ENCODE measurements at places on chromosomes 6 and 20.

- no peak for DNase-seq
These were observed 48.0 kb downstream of the VAPB start for GRCh38 chr20:58436868-58437645.

GRCh38 chr6:107847844-107848802, 24.0 kb upstream of the SCML4 start:
- DNase-seq, result peak; percentile 59

DNA sequence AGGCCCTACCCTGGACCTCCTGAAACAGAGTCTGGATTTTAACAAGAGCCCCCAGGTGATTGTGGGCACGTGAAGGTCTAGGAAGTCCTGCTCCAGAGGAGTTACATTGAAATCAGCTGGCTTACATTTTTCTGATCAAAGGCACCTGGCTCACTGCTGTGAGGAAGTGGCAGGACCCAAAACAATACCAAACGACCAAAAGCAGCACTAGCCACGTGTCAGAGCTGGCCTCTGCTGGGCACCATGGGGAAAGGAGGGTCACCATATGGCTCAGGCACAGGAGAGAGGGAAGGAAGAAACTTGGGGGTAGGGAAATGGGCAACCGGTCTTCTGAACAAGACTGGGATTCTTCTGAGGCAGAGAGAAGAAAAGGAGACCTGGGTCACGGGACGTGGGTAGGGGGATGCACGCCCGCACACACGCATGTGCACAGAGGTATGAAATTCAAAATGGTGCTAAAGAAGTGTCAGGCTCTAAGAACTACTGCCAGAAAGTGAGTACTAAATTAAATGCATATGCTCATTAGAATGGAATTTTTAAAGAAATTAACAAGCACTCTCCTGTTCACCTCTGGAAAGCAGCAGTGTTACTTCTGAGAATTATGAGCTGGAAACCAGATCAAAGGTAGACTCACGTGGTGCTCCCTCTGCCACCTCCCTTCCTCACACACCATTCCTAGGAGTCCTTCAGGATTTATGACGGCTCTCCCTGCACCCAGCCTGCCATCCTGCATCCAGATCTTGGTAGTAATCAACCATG, 113.6 kb downstream of the TRERF1 start:
- DNase-seq, result no peak

- DNase-seq, result no peak
These were observed 5.0 kb downstream of the CPXM1 start for GRCh38 chr20:2795451-2795850.

DNA sequence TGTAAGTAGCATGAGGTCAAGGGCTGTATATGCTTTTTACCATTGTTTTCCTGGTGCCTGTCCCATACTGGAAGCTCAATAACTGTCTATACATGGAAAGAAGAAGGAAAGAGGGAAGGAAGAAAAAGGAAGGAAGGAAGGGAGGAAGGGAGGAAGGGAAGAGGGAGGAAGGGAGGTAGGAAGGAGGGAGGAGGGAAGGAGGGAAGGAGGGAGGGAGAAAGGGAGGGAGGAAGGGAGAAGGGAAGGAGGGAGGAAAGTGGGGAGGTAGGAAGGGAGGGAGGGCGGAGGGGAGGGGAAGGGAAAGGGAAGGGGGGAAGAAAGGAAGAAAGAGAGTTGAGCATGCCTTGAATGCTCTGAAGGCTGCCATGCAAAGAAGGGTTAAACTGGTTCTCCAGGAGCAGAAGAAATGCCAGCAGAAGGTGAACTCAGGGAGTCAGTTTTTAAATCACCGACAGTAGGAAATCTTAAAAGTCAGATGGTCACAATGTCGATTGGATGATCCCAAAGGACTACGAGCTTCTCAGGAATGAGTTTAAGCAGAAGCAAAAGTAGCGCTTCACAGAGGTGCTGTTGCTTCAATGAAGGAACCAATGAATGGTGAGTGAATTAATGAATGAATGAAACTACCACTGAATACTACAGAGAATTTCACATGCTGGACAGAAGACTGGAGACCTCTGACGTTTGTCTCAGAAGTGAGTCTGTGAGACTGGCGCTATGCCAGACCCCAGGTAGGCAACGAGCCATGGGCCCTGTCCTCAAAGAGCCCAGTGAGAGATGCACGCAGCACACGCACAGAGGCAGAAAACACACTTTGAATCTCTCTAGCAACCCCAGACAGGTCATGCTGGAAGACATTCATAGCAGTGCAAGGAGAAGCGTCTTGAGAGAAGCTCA, 117.6 kb downstream of the MRPL14 start:
- no peak for DNase-seq

- no peak for DNase-seq
These were observed 123.8 kb upstream of the NAA20 start for GRCh38 chr20:19893356-19893755.

- no peak for DNase-seq
These were observed 3.0 kb downstream of the DNPH1 start for GRCh38 chr6:43226192-43226851.

DNA sequence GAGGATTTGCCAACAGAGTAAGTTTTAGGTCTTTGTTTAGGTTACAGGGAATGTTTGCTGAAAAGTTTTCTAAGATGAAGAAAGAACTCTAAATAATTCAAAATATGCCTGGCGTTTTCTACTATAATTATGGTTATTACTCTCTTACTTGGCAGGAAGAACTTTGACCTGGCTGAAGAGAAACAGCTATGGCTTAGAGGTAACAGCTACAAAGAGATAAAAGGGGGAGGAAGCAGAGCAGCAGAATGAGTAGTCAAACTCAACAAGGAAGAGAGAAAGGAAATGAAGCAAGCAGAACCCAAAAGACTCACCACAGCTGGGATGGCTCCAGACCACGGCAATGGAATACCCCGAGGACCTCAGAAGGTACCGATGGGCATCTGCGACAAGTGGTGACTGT, 95.6 kb downstream of the KIF16B start:
- DNase-seq, result no peak

- no peak for DNase-seq
These were observed 24.7 kb downstream of the WDR27 start for GRCh38 chr6:169677096-169677495.

DNA sequence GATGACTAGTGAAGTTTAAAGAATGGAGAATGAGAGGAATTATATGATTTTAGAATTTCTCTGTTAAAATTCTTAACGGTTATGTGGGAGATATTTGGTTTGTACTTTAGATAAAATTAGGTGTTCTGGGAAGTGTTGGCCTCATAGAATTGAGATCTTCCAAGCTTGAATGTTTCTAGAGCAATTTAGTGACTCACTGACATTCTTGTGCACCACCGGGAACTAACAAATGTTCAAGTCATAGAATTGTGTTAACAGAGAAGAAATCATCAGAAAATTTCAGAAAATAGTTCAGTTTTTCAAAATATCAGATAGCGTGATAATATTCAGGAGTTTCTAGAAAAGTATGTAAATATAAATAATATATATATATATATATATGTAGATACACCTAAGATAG, 67.9 kb upstream of the BMP5 start:
- DNase-seq, result no peak

DNA sequence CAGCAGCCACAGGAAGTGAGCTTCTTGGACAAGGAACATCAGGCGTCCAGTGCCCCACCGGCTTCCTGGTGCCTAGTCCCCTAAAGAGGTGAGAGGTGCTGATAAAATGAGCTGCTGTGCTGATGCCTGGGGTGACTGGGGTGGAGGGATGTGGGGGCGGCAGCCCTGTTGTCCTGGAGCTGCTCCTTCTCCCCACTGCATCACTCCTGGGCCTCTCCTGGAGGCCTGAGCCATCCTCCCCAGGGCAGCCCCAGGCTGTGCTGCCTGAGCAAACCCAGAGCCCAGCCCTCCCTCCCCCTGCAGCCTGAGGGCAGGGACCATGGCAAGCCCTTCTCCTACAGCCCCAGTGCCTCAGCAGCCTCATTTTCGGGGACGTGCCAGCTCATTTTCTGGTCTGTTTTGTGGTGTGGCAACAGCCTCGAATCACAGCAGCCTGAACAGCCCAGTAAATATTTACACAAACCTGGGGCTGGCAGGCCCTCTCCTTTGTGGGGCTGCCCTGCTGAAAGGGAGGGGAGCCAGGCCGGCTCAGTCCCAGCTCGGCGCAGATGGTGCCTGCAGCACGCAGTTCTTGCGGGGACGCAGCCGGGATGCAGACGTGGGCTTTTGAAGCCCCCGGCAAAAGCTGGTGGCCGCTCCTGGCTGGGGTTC, 259.9 kb downstream of the DLL1 start:
- no peak for DNase-seq

DNA sequence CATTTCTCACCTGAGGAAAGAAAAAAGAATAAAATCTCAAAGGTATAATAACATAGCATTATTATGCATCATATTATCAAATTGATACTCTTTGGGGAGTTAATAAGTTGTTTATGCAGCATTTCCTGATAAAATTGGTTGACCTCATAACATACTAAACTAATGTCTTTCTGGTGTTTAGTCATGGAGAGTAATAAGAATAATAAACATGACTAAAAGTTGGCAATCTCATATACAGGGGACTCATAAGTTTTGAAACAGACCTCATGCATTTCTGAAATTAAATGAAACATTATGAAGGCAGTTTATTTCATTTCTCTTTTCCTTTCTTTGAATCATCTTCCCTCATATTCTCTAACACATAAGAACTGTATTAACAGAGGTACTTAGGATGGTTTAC, 60.5 kb upstream of the PRDM1 start:
- DNase-seq, result no peak

DNA sequence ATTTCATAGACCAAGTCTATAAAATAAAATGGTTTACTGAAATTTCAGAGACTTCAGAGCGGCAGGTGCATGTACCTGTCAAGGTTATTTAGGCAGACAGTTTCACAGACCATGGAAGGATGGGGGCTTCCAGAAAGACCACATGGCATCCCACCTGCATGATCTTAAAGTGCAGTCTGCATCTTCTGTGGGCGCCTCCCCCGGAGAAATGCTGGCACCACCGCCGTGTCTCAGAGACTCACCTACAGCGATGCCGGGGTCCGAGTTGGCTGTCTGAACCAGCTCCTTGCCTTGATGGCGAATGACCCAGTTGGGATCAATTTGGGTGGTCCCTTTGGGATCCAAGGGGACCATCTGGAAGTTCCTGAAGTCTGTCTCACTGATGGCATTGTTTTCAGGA, 30.6 kb downstream of the THBS2 start:
- DNase-seq, result no peak

DNA sequence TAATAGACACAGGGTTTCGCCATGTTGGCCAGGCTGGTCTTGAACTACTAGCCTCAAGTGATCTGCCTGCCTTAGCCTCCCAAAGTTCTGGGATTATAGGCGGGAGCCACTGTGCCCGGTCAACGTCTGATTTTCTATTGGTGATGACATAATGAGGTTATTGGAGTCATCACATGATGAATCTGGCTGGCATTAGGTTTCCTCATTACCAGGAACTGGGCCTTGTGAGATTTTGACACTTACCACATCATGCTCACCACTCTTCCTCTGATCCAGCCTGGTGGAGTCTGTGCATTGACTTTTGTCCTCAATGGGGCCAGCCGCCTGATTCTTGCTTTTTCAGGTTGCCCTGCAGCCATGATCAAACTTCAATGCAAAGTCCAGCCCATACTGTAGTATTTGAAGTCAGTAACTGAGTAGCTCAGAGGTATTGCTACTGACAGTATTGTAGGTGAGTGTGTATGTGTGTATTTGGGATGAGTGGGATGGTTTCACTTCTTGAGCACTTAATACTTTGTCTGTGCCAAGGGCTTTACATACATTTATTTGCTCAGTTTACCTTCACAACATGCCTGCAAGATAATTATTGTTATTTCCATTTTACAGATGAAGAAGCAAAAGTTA, 16.0 kb downstream of the ANKS1A start:
- no peak for DNase-seq

GRCh38 chr6:22432060-22432459, 135.2 kb upstream of the PRL start:
- DNase-seq, result no peak

- no peak for DNase-seq
These were observed 200.8 kb downstream of the TFAP2C start for GRCh38 chr20:56829788-56830385.

GRCh38 chr20:17518339-17519052, 12.7 kb downstream of the BFSP1 start:
- DNase-seq, result no peak
